ENCODE measurements at places on chromosomes 3 and 15.

DNA sequence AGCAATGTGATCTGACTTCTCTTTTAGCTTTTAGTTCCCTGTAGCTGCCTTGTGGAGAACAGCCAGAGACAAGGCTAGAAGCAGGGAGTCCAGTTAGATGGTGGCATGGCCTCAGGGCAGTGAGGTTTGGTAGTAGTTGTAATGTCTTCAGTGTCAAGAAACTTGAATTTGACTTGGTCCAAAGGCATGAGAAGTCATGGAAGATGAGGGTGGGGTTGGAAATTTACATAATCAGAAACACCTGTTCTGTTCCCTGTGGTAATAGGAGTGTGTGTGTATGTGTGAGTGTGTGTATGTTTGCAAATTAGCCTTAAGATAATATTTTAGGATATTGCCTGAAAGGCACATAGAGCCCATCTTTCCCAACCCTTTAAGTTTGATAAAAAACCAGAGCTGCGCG lies 55.2 kb upstream of the GCNT3 start:
- no peak for DNase-seq

DNA sequence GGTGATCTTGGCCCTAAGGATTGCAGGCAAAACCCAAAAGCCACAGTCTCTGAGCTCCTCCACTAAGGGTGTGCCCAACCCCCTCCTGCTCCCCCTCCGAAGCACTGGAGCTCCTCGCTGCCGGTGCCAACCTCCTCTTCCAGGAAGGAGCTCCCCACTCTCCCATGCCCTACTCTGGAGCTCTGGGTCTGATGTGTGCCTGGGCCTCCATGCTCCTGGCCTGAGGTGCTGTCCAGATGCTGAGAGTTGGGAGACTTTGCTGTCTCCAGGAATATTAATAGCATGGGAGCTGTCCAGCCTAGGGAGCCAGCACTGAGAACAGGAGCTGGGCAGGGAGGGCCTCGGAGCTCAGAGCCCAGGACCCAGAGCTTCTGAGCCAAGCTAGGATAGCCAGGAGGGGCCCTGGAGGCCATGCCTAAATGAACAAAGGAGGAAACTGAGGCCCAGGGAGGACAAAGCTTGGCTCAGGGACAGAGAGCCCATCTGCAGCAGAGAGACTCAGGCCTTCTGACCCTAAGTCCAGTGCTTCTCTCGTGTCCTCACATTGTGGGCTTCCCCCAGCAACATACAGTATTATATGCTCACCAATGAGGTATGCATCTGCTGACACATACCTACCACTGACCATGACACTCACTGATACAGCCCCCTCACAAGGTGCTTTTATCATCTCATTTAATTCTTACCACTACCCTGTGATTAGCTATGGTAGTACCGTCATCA lies 36.9 kb upstream of the HERC1 start:
- no peak for DNase-seq

- no peak for DNase-seq
These were observed 75.4 kb downstream of the CPN2 start for GRCh38 chr3:194275721-194276120.

DNA sequence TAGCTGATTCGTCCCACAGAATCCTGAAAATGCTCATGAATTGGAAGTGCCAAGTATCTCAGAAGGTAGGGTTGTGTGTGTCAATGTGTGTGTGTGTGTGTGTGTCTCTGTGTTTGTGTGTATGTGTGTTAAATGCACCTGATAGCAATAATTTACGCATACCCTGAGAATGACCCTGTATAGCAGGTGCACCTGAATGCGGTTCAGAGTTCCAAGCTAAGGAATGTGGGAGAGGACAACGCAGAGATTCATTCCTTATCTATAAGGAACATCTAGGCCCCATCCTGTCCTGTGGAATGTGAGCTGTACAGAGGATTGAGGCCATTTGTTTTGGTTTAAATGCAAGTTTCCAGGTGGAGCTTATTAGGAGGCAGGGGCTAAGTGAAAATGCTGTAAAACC lies 49.1 kb upstream of the NEDD4 start:
- no peak for DNase-seq

DNA sequence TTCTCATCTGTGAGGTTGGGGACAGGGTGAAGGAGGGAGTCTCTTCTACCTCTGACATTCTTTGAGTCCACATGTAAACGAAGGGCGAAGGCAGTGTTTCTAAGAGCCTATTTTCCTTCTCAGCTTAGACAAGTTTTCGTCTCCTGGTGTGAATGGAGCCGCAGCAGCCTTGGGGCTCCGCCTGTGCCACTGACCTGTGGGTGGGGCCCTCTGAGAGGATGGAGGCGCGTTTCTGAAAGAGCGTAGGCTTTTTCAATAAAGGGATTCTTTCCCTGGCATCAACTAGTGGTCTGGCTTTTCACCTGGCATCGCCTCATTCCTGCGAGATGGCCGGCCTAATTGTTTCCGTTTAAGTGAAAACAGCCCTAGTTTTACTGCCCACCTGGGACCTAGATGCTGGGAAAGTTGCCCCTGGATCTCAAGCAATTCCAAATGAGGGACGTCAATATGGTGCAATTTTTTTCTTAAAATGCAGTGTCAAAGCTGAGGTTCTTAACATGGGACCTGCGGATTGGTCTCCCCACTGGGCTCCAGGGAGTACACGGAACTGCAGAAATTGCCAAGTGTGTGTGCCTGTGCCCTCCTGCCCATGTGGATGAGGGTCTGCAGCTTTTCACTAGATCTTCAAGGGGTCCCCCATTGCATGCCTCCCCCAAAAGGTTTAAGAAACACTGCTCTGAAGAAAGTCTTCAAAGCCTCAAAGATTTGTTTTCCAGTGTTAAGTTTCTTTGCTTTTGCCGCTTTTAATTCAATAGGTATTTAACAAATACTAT lies 958 bp downstream of the GLDN start:
- no peak for DNase-seq

All from KG1 (cell line).